ENCODE measurements at places on chromosomes 16 and 17.

DNA sequence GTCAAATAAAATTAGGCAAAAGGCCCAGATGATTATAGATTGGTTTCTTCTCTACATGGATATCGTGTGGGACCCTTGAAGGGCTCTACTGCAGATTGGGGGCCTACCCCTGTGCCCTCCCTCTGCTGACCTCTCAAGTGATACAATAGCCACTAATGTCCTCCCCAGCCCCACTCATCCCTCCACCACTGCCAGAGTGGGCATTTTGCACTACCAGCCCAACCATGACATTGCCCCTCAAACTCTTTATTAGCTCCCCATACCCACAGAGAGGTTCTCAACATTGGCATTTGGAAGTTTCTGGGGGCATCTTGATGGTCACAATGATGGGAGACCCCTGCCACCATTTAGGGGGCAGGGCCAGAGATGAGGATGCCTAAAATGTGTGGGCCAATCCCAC is 41.8 kb downstream of the CCDC182 start:
- no peak for DNase-seq

DNA sequence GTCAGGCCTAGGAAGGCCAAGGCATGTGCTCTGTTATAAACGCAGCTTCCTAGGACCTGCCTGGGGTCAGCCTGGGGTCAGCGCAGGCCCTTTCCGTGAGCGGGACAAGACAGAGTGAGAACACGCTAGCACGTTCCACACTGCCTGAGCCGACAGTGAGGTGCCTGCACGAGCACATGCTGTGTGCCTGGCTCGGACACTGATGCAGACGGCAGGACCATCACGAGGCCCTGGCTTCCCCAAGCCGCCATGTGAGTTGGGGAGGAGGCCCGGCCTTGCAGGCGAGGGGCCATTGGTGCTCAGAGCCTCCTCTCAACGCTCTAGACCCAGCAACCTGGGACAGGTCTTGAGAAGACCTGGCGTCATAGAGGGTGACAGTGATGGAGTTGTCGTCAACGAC is 9.1 kb downstream of the TMEM204 start:
- no peak for DNase-seq

DNA sequence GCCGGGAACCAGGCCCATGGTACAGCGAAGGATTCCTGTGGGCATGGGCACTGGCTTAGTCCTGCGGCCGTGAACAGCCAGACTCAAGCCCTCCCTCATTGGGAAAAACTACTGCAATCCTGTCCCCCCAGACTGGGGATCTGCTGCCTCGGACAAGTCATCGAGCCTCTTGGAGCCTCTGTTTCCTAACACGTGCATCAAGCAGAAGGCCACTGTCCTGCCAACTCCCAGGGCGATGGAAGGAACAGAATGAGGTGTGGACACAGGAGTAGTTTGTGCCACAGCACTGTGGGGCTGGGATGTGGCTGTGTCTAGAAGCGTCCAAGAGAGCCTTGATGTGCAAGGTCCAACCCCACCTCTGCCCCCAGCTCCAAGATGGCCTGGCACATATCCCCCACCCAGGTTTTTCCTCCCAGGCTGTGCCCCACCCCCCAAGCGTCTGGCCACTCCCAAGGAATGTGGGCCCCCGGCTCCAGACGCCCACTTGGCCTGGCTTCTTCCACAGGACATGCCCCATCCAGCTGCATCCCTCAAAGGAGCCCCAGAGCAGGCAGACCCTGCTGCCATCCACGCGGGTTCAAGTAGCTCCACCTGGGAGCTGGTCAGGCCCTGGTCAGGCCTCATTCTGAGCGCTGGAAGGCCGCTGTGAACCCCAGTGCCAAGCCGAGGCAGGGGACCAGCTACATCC is 3.4 kb downstream of the CAMKK1 start:
- no peak for DNase-seq

GRCh38 chr17:12040478-12040877 is 19.8 kb downstream of the MAP2K4 start:
- no peak for DNase-seq

- no peak for DNase-seq
Measured at GRCh38 chr17:1896243-1897104, 66.7 kb downstream of the RPA1 start.

Data from cortex of kidney (tissue), 1 donor.